Activated naive CD4-positive, alpha-beta T cell (primary cell): ENCODE measurements at places on chromosomes 6 and 20.

DNA sequence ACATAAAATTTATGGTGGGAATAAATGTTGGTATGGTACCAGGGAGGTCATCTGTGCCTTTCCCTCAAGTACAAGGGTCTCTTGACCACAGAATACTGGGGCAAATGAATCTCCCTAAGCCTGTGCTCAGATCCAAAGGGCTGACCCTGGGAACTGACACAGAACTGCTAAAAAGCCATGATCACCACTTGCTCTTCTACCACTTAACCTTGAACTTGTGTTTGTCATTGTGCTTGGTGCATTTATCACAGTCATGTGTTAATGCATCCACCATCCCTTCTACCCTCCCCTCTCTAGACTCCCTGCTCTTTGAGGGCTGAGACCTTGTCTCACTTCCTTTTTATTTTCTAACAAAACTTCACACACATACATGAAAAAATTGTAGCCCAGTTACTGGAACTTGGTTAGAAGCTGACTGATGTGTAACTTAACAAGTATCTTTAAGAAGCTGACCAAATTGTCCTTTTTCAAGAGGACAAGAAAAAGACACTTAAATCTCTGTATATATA, 46.1 kb upstream of the PBOV1 start:
- DNase-seq, result no peak

DNA sequence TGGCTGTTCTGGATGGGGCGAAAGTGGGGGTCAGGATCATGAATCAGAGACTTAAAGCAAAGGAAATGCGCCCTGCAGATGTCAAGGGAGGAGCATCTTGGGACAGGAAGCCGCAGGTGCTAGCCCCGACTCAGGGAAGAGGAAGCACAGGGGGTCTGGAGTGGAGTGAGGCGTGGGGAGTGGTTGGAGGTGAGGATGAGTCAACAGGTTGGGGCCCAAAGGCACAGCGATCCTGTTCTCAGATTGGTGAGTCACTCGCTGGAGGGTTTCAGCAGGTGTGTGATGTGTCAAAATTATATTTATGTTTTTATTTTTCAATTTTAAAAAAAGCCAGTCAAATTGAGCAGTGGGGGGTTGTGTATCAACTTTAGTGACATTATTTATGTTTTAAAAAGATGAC, 19.0 kb downstream of the PACSIN1 start:
- DNase-seq, result peak; percentile 33

DNA sequence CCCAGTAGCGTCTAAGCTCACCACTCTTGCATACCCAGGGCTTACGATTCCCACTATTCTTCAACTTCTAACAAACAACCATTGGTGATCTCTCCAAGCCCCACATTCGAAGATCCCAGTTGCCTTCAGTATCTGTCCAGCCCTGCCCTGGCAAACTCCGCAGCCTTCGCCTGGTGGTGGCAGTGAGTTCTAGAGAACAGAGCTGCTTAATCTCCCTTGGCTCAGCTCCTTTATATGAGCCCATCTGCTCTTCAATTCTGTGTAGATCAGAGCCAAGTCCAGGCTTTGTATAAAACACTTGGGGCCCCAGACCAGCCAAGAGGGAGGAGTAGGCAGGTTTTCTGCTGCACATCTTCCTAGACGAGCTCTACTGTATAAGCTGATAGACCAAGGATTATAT, 193.3 kb downstream of the PHACTR1 start:
- DNase-seq, result no peak

DNA sequence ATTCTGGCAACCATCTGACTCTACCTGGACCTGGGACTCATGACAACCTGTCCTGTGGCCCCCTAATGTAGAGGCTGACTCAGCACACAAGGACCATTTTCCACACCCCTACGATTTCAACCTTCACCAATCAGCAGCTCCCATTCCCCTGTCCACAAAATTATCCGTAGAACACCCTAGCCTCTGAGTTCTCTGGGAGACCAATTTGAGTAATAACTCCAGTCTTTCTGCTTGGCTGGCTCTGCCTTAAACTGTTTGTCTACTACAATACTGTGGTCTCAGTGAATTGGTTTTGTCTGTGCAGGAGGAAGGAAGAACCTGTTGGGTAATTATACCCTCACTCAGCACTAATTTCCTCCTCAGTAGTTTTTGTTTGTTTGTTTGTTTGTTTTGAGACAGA, 99.3 kb upstream of the MRPS10 start:
- DNase-seq, result no peak

- DNase-seq, result peak; percentile 3
Observed at GRCh38 chr6:87742106-87742505, 40.1 kb upstream of the AKIRIN2 start.

GRCh38 chr6:44651604-44652003, 264.1 kb downstream of the CDC5L start:
- DNase-seq, result no peak

- no peak for DNase-seq
Observed at GRCh38 chr6:93580446-93580845, 161.1 kb upstream of the EPHA7 start.

GRCh38 chr20:33791959-33792597, 19.1 kb upstream of the CHMP4B start:
- peak; percentile 35 for DNase-seq

DNA sequence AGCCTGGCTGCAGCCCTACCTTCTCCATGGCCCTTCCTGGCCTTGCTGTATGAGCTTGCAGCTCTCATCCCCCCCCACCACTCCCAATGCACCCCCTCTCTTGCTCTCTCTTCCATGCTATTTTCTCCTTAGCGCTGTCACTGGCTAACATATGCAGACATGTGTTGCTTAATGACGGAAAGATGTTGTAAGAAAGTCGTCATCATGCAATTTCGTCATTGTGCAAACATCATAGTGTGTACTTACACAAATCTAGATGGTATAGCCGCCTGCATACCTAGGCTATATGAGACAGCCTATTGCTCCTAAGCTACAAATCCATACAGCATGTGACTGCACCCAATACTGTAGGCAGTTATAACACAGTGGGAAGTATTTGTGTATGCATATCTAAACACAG, 27.0 kb downstream of the ANGPT4 start:
- no peak for DNase-seq

DNA sequence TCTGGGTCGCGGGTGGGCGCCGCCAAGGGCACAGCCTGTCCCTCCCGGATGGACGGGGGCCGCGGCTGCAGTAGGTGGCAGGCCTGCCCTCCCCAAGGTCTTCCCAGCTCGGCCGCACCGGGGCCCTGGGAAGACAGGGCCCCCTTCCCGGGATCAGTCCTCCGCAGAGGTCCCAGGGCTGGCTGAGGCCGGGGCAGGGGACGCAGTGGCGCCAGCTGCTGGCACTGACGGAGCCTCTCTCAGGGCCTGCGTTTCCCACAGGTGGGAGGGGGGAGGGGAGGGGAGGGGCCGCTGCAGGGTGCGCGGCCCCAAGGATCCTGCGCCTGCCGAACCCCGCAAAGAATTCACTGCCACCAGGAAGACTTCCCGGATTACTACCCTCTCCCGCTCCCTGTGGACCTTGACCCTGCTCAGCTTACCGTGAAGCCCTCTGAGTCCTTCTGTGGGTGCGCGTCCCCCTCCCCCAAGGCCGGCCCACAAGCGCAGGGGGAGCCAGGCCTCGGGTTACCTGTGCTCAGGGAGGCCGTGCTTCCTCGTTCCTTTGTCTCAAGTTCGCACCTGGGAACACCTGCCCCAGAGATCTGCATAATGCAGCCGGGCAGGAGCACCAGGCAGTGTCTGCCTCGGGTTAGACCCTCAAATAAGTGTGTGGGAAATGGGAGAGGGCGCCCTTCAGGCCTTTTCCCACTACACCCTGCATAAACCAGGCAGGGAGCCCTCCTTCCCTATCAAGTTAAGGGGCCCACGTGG, 5.1 kb downstream of the LZTS3 start:
- DNase-seq, result peak; percentile 28

DNA sequence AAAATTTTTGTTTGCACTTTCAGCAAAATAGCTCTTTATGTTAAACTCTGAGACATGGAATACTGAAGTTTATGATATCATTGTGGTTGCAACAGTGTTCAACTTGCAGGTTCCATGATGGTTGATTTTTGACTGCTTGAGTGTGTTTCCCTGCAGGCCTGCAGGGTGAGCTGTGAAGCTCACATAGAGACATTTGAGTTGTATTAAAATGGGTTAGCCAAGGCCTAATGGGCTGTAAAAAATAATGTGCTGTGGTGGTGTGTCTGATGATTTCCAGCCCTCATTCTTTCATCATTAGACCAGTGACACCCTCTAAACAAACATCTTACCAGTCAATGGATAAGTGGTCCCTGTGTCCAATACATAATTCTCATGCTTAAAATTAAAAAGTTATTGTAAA, 321.4 kb downstream of the FARS2 start:
- DNase-seq, result no peak

GRCh38 chr6:149470948-149471347, 13.9 kb downstream of the ZC3H12D start:
- no peak for DNase-seq

- DNase-seq, result no peak
Observed at GRCh38 chr6:158381214-158381613, 68.9 kb downstream of the TULP4 start.

DNA sequence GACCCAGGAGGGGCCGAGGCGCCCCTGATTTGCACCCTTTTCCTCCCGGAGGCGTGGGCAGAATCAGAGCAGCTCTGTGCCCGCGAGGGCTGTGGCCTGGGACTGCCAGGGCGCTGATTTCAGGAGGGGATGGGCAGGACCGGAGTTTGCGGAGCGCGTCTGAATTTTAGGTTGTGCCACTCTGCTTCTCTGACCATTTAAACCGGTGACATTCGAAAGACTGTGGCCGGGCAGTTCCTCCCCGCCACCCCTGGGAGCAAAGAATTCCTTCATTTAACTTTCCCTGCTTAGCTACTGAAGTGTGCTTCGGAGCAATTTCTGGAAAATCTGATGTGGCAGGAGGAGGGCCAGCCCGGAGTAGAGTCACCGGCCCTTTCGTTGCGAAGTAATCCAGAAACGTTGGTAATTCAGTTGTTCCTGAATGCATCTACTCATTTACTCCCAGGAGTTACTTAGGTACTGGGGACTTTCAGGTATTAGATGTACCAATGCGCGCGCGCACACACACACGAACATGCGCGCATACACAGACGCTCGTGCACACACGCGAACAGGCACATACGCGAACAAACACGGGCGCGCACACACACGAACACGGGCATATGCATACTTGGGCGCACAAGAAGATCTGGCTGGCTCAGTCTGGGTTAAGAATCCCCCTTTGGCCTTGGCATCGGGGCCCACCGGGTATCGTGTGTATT, 568 bp downstream of the CCDC170 start:
- no peak for DNase-seq

DNA sequence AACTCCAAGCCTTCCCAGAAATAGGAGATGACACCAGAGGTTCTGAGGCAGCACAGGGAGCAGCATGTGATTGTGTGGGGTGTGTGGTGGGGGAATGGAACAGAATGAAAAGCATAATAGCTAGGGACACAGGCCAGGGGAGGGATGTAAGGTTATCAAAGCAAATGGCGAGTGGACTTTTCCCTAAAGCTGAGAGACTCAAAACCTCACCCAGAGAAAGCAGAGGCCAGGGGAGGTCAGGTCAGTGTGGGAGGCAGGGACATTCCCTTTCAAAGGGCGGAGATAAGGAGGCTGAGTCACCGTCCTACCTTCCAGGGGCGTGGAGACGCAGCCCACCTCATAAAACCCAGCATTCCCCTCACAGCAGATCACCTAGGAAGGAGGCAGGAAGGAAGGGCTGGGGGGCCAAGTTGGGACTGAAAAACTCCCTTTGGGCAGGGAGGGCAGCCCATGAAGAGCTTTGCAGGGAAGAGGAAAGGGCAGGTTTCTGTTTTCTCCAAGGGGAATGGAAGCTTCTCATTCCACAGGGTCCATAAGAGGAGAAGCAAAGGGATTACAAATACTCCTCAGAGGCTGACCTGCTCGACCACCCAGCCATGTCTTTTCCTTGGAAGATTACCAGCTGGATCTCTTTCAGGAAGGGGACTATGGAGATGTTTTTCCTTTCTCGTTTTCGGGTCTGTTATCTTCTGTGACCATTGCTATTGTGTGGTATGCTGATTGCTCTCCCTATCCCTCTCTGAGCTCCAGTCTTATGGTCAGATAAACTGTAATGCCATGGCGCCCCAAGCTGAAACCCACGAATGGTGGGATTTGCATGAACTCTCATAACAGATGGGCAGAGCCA, 9.6 kb upstream of the LY6G5C start:
- DNase-seq, result no peak

DNA sequence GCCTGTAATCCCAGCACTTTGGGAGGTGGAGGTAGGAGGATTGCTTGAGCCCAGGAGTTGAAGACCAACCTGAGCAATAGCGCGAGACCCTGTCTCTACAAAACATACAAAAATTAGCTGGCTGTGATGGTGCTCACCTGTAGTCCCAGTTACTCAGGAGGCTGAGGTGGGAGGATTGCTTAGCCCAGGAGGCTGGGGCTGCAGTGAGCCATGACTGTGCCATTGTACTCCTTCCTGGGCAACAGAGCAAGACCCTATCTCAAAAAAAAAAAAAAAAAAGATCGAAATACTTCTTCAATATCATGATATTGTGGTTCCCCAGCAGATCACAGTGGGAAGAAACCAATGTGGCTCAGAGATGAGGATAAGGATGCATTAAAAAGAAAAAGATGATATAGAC, 47.6 kb downstream of the SOBP start:
- no peak for DNase-seq

- DNase-seq, result no peak
Observed at GRCh38 chr20:11057624-11058023, 383.8 kb upstream of the JAG1 start.

- DNase-seq, result no peak
Observed at GRCh38 chr6:81808851-81809570, 56.5 kb upstream of the TENT5A start.

DNA sequence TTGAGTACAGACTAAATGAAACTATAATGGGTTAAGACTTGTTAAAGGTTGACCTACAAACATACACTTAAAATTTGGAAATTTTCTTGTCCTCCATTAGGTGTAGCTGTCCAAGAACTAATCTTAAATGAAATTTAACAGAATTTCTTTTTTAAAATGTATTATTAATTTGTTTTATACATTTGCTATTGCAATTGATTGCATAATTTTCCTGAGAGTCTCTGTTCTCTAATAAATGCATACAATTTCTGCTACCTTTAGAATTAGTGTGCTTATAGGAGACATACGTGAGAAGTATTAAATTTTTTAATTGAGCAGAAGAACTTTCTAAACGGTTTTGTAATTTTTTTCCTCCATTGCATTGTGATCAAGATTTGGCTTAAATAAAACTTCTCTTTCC, 1.5 kb downstream of the FAM135A start:
- no peak for DNase-seq

DNA sequence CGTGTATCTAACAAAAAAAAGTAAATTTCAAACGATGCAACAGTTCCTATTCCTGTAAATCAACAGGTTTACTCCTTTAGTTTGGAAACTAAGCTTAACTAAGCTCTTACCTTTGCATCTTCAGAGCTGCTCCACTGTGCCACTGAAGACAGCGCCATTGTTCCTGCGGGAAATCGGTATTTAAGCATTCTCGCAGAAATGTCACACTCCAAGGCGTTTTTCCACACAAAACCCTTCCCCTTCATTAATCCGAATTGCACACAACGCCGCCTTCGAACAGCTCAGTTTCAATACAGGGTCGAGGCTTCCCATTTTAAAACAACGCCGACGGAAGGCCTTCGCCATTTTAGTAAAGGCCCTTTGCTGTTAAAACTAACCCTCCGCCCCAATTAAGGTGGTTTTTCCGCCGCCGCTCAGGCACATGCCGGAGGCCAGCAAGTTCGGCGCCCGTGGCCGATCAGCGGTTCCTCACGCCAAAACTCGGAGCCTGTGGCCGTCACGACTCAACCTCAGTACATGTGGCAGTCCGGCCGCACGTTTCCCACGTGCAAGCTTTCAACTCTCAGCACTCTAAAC, 35.4 kb upstream of the SYNCRIP start:
- no peak for DNase-seq

GRCh38 chr20:48686238-48687116, 141.3 kb downstream of the PREX1 start:
- no peak for DNase-seq
